ENCODE measurements at places on chromosomes 3 and 15.

- no peak for DNase-seq
Measured at GRCh38 chr15:77599357-77599756, 33.4 kb downstream of the LINGO1 start.

- DNase-seq: peak; percentile 27
Measured at GRCh38 chr15:71575474-71576045, 234.8 kb upstream of the NR2E3 start.

GRCh38 chr3:58015520-58015915 lies 7.3 kb downstream of the FLNB start:
- DNase-seq: no peak

DNA sequence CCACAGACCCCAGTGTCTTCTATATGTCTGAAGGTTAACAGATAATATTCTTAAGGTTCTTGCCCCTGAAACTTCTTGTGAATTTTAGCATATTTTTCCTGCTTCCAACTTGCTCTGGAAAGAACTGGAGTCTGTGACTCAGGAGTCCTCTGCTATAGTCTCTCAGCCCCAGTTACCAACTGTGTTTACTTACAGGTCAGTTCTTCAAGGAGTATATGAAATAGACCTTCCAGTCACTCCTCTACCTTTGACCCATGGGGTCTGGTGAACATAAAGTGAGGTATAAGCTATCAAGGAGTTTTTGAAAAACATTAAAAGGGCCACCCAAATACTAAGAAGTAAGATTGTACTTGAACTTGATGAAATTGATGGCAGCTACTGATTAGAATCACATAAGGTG lies 139.2 kb upstream of the ROPN1 start:
- no peak for DNase-seq

GRCh38 chr15:70061696-70062270 lies 35.9 kb downstream of the TLE3 start:
- DNase-seq: no peak

- DNase-seq: no peak
Measured at GRCh38 chr3:187845826-187846225, 100.6 kb upstream of the BCL6 start.

DNA sequence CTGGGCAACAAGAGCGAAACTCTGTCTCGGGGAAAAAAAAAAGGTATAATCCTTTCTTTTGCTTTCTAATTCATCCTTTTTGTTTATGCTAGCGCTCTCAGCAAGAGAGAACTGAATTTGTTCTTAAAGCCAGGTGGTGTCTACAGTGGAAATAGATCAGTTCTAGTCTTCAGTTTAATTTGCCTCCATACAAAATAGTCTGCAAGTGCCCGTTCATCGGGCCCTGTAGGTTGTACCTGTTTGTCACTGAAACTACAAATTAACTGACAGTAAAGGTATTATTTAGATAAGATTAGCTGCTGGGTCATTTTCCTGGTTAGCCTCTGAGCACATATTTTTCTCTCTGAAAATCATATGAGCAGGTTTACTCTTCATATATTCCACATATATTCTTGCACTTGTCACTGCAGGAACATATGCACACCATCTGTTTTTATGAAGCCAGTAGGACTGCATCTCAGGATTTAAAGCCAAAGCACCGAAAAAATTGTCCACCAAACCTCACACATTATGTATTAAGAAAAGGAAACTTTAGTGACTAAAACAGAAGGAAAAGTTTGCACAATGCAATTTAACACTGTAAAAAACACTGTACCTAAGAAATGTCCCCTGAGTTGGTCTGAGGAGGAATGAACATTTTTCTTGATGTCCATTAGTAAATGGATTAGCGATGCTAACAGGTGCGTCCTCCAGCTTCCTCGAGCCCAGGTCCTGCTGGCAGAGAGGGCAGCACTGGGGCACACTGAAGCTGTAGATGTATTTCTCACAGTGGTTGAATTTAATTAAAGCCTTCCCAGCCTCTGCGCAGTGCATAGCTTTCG lies 437 bp downstream of the MKRN2OS start:
- no peak for DNase-seq

All from COLO829 (cell line).